ENCODE measurements at places on chromosomes 11 and 22.
A peak's percentile ranks its signal among the peaks of the same experiment; 100 is the strongest.

DNA sequence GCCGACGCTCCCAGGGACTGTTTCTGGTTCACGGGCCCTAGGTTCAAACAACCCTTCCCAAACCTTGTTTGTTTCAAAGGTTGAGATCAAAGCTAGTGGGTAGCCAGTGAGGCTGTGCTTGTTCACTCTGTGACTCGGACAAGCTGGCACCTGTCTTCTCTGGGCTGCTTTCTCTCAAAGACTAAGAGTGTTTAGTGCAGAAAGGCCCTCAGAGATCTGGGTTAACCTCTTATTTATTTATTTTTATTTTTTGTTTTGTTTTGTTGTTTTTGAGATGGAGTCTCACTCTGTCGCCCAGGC lies 13.0 kb upstream of the MALAT1 start:
- no peak for DNase-seq

DNA sequence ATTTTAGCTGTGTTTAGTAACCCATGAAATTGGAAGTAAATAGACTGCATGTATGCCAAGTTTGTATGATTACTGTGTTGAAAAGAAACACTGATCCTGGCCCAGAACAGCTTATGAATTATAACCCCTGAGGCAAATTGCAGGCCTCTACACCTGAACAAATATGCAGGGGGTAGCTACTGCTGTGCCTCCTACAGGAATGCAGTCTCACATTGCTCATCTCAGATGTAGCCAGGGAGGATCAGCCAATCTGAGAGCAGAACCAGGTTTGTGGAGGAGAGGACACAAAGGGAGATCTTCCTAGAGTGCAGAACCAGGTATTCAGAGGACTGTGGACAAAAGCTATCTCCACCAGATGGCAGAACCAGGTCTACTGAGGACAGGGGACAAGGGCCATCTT lies 442.2 kb upstream of the DDI1 start:
- DNase-seq, result no peak

DNA sequence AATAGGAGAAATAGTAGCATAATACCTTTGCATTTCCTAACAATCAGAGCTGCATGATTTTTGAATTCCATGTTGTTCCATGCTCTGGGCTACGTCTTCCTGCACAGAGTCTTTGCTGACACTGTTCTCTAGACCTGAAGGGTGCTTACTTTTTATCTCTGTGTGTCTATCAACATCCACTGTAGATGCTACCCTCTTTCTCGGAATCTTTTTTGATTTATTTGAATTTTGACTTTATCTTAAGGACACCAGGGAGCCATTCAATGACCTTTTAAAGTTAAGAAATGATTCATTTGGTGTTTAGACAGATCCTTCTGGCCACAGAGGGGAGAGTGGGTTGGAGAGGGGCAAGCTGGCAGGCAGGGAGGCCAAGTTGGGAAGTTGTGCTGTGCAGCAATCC lies 90.1 kb downstream of the LDLRAD3 start:
- no peak for DNase-seq

GRCh38 chr11:113296447-113297205 lies 17.8 kb upstream of the TTC12 start:
- DNase-seq, result no peak

- DNase-seq, result no peak
Observed at GRCh38 chr11:73387594-73388264, 11.5 kb downstream of the RELT start.

- DNase-seq, result no peak
Observed at GRCh38 chr11:70024036-70024772, 53.9 kb upstream of the ANO1 start.

DNA sequence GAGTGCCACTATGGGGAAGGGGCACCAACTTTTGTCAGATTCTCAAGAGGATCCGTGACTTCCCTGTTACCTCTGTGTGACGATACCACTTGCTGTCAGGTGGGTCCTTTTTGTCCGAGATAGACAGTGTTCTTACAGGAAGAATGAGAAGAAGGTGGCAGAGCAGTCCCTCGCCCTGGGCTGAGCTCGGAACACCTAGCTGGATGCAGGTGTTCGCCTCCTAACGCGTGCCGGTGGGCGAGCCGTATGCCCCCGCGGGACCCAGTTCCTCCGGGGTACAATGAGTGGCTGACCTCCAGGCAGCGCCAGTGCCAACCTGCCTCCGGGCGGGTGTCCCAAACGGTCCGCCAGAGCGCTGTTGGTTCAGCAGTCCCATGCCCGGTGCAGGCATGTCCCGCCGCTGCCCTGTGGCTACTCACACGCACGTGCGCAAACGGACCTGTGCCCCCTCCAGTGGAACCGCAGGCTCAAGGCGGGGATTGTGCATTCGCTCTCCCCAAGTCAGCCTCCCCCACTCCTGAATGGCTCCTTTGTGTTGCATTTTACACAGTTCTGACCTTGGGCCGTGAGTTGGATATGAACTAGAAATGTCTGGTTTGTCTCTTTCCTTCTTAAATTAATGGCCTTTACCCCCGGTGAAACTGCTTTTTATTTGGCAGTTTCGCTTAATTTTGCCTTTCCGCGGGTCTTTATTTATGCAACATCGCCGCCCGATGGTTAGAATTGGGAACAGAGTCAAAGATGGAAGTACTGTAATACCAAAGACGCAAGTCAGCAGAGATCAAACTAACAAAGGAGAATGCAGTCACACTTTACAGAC lies 1.1 kb upstream of the ABTB2 start:
- peak; percentile 67 for DNase-seq

- DNase-seq, result no peak
Observed at GRCh38 chr22:31097941-31098631, 9.3 kb downstream of the SELENOM start.

DNA sequence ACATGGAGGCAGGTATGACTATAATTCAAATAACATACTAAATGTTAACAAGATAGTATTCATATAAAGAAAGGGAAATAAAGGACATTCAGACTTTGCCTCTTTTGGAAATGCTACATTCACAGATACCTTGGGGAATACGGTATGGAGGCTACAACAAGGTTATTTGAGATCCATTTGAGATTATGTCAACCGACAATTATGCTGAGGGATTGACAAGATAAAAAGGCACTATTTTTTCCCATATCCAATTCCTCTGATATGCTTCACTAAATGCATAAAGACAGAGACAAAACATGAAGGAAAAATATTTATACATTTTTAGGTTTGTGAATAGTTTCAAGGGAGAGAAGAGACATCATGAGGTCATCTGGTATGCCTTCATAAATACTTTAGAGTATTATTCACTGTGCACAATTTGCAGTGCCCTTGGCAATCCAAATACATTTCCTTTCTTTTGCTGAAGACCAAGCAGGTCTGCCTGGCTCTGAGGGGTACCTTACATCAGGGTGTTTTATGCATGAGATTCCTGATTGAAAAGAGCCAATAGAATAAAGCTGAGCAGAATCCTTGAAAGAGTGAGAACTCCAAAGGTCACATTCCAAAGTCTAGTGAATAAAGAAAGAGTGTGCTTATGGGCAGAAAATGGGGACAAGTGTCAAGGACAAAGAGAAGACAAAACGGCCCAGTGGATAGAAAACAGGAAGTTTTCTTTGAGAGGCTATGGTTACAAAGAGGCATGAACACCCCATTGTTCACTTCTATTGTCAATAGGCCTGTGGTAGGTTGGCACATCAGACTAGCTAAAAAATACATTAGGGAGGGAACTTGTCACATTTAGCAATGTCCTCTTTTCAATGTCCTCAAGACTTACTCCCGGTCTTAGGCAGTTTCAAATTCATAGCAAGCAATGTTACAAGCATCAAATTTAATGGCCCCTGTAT lies 455.8 kb downstream of the LRRC4C start:
- DNase-seq, result no peak

DNA sequence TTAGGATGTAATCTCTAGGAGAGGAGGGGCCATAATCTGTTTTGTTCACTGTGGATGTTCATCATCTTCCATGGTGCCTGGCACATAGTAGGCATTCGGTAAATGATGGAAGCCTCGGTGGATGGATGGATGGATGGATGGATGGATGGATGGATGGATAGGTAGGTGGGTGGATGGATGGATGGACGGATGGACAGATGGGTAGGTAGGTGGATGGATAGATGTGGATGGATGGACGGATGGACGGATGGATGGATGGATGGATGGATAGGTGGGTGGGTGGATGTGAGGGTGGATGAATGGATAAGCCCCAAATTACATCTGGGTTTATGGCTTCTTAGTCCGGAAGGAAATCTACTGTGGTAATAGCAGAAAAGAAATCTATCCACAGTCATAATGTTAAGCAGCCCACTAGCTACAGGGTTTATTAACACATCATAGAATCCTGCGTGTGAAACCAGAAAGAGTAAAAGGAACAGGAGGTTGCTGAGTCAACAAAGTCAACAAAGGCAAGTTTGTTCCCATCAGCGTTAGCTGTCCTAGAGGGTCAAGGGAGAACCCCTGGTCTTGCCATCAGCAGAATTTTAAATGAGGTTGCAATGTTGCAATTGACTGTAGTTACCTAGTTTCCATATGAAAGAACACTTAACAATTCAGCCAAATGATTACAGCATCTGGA lies 82.8 kb downstream of the C11orf91 start:
- no peak for DNase-seq

GRCh38 chr11:6263662-6264061 lies 4.0 kb downstream of the CCKBR start:
- DNase-seq, result no peak

GRCh38 chr11:45165386-45165785 lies 18.9 kb downstream of the PRDM11 start:
- no peak for DNase-seq

DNA sequence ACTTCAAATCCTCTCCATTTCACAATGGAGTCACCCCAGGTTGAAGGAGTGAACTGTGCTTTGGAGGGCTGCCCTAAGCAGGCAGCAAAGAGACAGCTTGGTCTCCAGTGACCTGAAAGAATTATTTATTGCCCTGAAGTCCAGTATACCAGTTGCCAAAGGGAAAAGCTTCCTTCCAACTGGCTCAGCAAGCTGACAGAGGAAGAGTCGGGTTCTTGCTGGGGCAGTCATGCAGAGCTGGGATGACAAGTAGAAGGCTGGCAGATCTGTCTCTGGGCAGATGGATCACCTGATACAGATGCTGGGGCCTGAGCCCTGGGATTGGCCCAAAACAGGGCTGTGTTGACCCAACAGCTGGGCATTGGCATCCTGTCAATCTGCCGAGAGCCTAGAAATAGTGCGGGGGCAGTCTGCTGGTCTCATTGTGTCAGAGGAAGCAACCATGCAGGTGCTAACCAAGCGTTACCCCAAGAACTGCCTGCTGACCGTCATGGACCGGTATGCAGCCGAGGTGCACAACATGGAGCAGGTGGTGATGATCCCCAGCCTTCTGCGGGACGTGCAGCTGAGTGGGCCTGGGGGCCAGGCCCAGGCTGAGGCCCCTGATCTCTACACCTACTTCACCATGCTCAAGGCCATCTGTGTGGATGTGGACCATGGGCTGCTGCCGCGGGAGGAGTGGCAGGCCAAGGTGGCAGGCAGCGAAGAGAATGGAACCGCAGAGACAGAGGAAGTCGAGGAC lies at the start of gene THRSP:
Gene THRSP, plus strand, starts transcription at position 422 of the 742 bp plus-strand sequence. Its CDS starts 21 bp downstream, at position 443.
- no peak for DNase-seq

GRCh38 chr11:111715142-111715816 lies 50.9 kb downstream of the PPP2R1B start:
- DNase-seq, result no peak

- DNase-seq, result no peak
Observed at GRCh38 chr22:33270596-33270995, 212.4 kb upstream of the SYN3 start.

DNA sequence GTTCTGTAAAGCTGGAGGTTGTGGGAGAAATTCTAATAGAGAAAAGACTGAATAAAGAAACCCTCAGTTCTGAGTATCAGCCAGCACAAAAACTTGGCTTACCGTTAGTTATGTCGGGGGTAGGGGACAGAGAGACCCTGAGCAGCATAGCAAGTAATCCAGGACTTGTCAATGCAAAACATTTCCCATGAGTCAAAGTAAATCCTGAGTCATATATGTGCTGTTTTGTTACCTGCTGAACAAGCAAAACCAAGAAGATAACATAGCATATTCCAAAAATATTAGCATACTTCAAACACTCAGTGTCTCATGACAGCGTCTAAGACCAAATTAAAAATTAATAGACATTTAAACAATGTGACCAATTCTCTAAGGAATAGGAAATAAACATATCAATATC lies 75.1 kb upstream of the LUZP2 start:
- DNase-seq, result no peak

- no peak for DNase-seq
Observed at GRCh38 chr11:9516113-9516512, 55.3 kb downstream of the ZNF143 start.

- no peak for DNase-seq
Observed at GRCh38 chr11:134691985-134692384, 279.9 kb upstream of the B3GAT1 start.

DNA sequence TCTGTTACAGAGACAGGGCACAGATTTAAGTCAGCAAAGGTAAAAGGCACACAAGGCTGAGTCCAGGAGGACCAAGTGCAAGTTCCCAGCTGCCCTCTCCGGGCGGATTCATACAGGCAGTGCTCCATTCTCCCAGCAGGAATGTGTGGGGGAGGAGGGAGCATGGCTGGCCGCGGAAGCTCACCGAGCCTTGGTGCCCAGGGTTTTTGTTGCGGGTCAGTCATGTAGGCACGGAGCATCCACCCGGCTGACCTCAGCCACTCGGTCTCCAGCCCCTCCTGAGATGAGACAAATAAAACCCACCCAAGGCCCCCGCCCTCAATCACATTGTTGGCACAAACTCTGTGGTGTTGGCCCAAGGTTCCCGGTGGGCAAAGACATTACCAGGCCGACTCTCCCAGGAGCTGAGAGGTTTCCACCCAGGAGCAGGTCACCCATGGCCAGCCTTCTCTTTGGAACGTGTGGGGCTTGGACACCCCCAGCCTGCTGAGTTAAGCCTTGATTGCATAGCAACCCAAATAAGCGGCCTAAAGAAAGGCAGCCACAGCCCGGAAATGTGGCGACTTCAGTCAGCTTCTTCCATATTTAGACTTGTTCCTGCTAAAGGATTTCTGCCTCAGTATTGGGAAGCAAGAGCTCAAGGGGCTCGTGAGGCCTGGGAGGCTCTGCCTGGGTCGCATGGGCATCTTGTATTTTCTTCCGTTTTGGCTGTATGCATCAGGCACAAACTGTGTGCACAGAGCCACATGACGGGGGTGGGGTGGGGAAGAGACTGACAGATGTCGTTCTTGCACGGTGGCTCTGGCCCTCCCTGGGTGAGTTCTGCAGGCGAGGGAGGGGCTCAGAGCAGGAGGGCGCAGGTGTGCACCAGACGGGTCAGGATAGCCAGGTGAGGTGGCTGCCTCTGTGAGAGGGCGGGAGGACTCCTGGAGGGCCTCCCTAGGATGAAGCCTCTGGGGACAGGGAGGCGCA lies 63.0 kb downstream of the ARHGAP8 start:
- no peak for DNase-seq

DNA sequence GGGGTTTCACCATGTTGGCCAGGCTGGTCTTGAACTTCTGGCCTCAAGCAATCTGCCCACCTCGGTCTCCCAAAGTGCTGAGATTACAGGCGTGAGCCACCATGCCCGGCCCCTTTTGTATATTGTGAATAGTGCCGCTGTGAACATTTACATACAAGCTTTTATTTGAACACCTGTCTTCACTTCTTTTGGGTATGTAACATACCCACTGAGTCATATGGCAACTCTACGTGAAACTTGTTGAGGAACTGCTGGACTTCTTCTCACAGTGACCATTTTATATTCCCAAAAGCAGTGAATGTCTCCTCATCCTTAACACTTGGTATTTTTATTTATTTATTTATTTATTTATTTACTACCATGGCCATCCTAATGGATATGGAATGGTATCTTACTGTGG lies 3.9 kb upstream of the SCT start:
- DNase-seq, result no peak

- peak; percentile 26 for DNase-seq
Observed at GRCh38 chr11:95337175-95337957, 106.4 kb upstream of the SESN3 start.

Data from activated effector memory CD4-positive, alpha-beta T cell treated with Interleukin-2 at 50 U/mL for 16 hours (primary cell).